ENCODE measurements at places on chromosomes 6 and 20.

DNA sequence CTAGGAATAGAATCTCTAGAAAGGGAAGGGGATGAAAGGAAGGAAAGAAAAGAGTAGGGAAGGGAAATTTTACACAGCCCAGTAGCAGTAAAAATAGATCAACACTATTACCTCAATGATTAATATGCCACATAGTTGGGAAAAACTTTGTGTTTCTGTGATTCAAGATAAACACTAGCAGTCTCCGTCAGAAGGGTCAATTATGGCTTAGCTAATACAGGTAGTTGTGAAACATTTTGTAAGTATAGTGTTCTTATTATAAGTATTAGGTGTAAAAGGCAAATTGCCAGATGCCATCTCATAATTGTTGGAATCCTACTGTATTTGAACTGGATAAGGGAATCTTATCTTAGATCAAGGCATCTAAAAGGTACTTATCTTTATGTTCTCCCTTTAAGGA is 165.7 kb downstream of the MTFR2 start:
- peak; percentile 18 for DNase-seq

DNA sequence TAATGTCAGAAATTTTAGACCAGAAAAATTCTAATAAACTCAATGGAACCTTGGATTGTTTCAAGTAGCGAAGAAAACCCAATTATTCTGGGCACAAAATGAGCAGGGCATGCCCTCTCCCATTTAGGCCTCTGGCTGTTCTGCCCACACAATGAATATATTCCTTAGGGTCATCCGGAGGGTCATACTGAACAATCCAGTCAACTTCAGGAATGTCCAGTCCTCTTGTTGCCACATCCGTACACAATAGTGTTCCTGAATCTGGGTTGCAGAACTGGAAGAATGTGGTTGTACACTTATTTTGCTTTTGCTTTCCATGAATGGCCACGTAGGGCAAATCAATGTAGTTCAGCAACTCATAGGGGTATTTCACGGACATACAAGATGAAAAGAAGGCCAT is 23.4 kb upstream of the RNF144B start:
- DNase-seq = no peak

GRCh38 chr20:19626896-19627295 is 131.2 kb upstream of the RIN2 start:
- DNase-seq = peak; percentile 6

GRCh38 chr20:56690531-56691175 is 61.5 kb downstream of the TFAP2C start:
- DNase-seq = no peak

GRCh38 chr6:148146717-148147462 is 195.7 kb upstream of the SASH1 start:
- DNase-seq = peak; percentile 1

GRCh38 chr20:842547-842940 is 9.0 kb downstream of the FAM110A start:
- no peak for DNase-seq

GRCh38 chr6:5215159-5215558 is 45.6 kb downstream of the LYRM4 start:
- no peak for DNase-seq

- peak; percentile 2 for DNase-seq
These were observed 10.3 kb upstream of the MYB start for GRCh38 chr6:135170849-135171248.

DNA sequence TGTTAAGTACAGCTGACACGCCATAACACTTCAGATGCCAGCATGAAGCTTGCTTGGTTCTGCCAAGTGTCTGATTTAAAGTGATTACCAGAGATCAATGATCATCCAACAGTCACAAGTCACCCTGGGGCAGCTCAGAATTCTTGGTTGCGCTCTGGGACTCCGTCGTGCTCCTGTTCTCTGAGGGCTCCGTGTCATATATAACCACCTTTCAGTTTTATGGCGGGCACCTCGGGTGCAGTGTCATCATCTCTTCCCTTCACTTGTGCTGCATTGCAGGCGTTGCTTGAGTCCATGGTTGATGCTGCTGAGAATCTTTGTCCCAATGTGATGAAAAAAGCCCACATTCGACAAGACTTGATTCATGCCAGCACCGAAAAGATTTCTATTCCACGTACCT is 101.4 kb upstream of the SCGN start:
- no peak for DNase-seq

GRCh38 chr20:57654363-57654997 is 34.3 kb upstream of the ZBP1 start:
- DNase-seq = peak; percentile 58

- DNase-seq = no peak
These were observed 132.7 kb upstream of the SLC22A16 start for GRCh38 chr6:110609101-110609500.

DNA sequence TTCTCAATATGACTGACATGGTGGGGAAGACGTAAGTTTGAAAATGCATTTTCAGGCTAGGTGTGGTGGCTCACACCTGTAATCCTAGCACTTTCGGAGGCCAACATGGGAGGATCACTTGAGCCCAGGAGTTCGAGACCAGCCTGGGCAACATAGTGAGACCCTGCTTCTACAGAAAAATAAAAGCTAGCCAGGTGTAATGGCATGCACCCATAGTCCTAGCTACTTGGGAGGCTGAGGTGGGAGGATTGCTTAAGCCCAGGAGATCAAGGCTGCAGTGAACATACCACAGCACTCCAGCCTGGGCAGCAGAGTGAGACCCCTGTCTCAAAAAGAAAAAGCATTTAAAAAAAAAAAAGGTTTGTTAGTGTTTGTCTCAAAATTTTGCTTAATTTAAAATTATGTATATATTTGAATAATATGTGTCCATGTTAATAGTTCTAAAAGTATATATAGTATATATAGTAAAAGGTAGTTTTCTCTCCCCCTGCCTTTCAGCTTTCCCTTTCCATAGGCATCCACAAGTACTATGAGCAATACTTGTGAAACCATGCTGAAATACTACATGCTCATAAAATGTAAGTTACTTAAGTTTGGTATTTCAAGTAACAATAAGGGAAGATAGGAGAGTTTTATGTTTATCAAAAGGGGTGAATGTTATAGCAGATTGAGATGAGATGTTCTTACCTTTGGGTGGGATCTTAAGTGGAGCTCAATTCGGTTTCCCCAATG is 15.1 kb downstream of the PTPRA start:
- DNase-seq = no peak
